ENCODE measurements at places on chromosomes 7 and 10.

DNA sequence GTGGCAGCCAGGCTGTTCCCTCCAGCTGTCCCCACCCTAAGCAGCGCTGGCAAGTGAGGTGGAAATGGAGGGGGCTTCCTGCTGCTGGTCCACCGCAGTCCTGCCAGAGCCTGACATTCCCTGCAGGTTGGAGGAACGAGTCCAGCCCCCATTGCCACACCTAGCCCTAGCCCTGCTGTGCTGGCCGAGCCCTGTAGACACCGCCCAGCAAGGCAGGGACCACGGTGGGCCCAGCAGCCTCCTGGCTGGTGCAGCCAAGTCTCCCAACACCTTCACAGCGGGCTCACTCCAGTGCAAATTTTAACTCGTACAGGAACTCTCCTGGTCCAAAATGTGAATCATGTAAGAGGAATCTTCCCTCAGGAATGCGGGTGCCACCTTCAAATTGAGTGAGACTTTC, 116.3 kb downstream of the PAXIP1 start:
- no peak for DNase-seq

GRCh38 chr10:29112827-29113615, 175.8 kb upstream of the LYZL1 start:
- no peak for DNase-seq

- DNase-seq: no peak
Measured at GRCh38 chr7:150399421-150400007, 20.4 kb downstream of the ZNF775 start.

GRCh38 chr10:89235073-89235798, 16.3 kb downstream of the LIPA start:
- DNase-seq: no peak

DNA sequence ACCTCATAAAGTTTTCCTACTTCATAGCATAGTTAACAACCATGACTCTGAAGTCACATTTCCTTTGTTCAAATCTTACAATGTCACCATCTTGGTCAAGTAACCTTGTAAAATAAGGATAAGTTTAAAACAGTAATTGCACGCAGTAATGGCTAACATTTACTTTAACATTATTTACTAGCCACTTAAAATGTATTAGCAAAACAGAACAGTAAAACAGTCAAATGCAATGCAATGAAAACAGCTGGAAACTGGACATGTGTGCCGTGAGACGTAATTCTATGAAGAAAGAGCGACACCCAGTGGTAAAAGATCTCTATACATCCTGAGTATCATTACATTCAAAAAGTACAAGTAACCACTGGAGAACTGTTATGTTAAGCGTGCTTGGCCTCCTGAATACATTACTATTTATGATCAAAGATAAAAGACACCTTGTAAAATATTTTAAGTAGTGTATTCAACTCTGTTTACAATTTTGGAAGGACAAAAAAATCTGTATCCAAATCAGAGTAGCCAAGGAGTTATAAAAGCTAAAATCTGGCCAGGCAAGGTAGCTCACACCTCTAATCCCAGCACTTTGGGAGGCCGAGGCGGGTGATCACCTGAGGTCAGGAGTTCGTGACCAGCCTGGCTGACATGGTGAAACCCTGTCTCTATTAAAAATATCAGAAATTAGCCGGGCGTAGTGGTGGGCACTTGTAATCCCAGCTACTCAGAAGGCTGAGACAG, 27.2 kb downstream of the ATE1 start:
- DNase-seq: no peak

GRCh38 chr7:43785420-43785819, 26.9 kb downstream of the BLVRA start:
- DNase-seq: no peak

DNA sequence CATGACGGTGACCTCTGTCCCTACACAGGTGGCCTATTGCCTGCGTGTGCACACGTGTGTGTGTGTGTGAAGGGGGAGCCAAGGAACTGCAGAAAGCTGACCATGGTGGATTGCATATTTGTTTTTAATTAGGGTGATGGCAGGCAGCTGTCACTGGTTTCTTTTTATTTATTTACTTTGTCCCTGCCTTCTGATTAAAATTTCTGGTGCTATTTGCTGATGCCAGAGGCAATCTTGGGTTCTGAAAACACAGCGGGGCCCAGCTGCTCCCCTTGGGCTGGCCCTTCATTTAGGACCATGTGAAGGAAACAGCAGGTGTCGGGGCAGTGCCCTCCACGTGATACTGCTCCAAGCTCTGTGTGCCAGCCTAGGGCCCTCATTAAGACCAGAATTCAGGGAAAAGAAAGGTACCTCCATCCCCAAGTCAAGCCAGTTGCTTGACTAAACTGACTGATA, 71.3 kb upstream of the PODXL start:
- DNase-seq: no peak

GRCh38 chr7:141042222-141043193, 27.8 kb upstream of the MRPS33 start:
- no peak for DNase-seq

DNA sequence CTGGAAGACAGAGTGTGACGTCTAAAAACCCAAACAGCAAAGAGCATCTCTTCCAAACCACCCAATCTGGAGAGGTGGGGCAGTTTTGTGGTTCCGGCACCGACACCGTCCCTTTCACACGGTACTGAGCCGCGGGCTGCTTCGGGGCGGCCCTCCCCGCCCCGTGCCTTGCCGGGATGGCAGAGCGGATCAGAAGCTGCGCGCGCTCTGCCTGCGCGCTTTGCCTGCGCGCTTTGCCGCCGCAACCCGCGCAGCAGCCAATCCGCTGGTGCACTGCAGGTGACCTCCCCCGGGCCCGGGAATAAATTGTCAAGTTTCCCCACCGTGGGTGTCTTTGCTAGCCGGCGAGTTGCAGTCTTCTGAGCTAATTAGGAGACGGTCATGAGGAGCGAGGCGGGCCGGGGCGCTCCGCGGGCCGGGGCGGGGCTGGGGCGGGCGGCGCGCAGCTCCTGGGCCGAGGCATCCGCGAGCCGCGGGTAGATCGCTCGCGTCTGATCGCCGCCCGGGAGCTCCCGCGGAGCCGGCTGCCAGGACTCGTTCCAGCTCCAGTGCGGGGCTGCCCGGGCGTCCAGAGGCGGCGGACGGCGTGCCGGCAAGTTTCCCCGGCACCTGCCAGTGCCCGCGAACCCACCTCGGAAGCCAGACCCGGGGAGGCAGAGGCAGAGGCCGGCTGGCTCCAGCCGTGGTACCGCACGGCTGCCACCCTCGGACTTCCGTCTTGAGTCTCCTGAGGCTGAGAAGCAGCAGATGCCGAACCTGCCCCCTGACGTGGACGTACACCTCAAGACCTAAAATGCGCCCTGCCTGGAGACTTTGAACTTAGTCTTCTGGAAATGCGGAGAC, 536.0 kb upstream of the GALNT17 start:
- no peak for DNase-seq

GRCh38 chr10:50619882-50620281, 3.9 kb downstream of the SGMS1 start:
- no peak for DNase-seq

DNA sequence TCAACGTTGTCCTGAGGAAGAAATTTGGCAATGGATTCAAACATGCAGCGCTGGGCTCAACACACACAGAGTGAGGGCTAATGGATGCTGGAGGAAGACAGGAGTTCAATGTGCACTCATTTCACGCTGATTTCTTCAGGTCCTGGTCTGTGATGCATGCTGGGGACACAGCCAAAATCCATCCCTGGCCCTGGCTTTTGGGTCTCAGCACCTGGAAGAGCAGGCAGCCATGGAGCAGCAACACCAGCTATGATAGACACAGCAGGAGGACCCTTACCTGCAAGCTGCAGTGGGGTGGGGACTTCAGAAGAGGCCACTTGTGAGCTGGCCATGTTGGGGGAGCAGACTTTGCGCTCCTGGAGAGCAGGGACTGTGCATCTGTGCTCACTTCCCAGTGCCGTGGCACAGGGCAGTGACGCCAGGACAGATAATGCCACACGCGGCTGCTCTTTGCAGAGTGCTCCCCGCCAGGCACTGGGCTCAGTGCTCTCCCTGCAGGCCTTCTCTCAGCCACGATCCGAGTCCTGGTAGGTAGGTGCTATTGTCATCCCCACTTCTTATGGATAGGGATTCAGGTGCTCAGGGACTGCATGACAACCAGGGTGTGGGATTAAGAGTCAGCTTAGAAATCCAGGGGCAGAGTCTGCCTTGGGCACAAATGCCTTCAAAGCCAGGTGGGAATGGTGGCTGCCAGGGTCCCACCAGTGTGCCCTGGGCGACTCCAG, 138.8 kb upstream of the UNC5B start:
- DNase-seq: no peak

DNA sequence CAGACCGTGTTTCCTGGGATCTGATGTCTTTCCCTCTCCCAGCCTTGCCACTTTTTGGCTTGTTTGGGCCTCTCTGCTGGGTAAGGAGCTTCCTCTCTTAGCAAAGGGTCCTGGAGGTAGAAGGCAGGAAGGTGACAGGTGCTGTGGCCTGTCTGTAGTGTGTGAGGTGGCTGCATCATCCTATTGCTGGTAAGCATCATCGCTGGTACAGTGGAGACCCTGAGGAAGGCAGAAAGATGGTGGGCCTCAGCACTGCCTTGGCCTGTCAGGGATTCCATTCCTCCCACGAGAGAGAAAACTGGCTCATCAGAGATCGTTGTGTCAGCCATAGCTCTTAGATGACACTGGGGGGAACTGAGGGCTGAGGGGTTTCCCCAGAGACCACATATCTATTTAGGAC, 46.5 kb downstream of the ZMIZ1 start:
- DNase-seq: no peak

GRCh38 chr7:132980402-132980801, 101.5 kb downstream of the CHCHD3 start:
- DNase-seq: no peak

DNA sequence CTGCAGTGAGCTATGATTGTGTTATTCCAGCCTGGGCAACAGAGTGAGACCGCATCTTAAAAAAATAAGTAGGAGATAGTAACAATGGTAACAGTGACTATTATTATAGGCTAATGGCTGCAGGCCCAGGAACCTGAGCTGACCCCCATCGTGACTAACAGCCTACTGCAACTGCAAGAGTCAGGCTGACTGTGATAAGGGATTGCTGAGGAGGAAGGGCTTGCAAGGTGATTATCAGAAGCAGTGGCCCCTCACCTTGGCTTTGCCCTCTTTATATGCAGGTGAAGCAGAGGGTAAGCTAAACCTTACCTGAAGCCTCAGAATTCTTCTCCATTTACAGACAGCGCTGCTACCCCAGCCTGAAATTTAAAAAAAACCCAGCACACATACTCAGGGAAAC, 83.9 kb upstream of the SDK1 start:
- DNase-seq: no peak

- no peak for DNase-seq
Measured at GRCh38 chr7:83173664-83174063, 11.0 kb upstream of the PCLO start.

DNA sequence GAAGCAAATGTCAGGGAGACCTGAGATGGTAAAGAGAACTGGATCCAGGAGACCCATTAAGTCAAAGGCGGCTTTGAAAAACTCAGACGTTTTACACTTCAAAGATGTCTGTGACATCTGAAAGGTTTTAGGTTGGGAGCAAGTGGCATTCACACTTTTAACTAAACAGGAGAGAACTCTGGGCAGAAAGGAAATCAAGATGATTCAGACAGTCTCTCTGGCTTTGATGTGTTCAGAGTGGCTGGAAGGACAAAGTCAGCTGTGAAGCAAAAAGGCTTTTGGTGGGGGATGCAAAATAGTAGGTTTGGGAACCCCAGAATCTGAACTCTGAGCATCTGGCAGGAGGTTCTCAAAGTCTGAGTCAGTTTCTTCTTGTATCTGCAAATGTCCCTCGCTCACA, 66.6 kb downstream of the PRKCQ start:
- no peak for DNase-seq

DNA sequence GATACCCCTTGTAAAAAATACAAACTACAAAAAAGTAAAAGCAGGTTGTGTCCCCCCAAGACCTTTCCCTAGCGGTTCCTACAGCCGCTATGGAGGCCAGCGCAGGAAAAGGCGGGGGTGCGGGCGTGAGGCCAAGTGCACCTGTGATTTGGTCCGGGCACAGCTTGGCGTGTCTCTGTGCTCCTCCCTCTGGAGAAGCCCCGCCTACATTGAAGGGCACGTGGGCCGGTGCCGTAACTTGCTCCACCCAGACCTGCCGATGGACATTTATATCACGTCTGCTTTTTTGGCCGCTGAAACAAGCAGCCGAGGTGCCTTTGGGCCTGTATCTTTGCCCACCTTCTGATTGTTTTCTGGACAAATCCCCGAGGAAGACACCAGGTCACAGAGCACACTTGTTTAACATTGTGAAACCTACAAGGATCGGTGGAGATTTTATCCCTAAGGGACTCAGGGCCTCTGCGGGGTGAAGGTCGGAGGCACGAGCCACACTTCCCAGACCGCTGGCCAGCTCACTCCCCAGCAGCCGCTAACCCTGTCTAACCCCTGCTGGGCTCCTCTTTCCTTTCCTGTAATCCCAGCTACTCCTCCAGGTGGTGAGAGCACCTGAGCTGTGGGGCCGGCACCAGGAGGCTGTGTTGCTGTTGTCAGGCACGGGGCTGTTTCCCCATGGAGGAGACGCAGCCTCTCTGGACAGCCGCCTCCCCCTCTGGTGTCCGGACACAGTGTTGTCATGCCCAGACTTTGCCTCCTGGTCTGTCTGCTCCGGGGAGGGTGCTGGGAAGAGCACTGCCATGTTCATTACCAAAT, 18.8 kb upstream of the INPP5A start:
- DNase-seq: no peak

DNA sequence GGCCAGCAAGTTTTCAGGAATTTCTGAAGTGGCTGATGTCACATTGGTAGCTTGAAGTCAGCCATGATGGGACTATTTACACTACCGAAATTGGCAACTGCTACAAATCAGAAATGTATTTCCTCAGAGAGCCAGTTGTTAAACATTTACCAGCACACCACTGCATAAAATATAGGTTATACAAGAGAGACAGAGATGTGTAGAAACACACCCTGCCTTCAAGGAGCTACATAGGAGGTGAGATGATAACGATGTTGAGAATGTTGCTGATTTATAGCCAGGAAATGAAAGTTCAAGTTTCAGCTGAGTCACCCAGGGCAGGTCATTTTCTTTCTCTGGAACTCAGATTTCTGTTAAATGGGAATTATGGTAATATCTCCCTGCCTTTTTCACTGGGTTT, 46.0 kb upstream of the TCF7L2 start:
- DNase-seq: no peak

- DNase-seq: no peak
Measured at GRCh38 chr10:24571870-24572450, 151.7 kb downstream of the ARHGAP21 start.

DNA sequence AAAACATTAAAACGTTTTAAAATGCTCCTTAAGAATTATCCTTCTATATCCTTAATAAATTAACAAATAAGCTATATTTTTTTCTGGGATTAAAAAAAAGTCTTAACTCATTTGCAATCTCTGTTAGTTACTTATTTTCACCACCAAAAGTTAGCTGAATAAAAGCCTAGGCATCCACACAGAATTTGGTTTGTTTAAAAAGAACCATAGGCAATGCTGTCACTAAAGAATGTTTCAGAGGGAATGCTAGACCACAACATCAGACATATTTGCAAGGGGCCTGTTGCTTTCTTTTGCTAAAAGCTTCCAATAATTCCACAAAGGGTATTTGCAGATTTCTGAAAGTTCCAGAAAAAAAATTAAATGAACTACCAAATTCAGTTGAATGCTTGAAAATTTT, 244.2 kb downstream of the POU6F2 start:
- DNase-seq: no peak

- DNase-seq: no peak
Measured at GRCh38 chr7:77548206-77548605, 11.1 kb downstream of the PTPN12 start.
